ENCODE measurements at places on chromosomes 11 and 22. TPM values are rescaled to one million over a fixed set of nuclear protein-coding genes. Genes with fewer than 3 reads are reported as not detected.

GRCh38 chr11:43947003-43947500 is 4.6 kb downstream of the C11orf96 start:
- DNase-seq = no peak

TOLLIP gene
- total RNA-seq = 41.8 TPM

DNA sequence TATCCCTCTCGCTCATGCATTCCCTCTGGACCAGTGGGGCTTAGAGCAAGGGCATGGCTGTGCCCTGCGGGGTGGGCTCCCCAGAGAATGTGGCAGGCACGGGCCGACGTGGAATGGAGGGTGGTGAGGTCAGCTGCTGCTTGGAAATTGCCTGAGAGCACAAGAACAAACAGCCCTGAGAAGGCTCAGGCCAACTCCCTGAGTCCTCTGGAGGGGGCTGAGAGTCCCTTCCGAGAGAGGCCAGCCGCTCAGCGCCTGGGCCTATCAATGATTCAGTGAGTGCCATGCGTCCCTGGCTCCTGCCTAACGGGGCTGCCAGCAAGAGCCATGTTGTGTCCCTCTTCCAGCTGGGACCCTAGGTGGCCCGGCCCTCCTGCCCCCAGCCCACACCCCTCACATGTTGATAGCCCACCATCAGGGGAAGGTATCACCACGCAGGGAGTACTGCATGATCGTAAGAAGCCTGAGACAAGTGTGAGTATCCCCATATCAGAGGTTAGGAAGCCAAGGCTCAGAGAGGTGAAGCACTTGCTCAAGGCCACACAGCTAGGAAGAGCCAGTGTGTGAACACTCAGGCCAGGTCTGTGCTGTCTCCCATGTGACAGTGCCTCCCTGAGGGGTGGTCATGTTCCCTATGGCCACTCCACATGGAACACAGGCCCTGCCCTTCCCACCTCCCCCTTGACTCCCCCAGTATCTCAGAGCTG is 55.8 kb downstream of the NECTIN1 start:
- DNase-seq = no peak

GDPD4 gene
- not detected for total RNA-seq
